AG04449 (cell line): ENCODE measurements at places on chromosomes 4 and X.

GRCh38 chrX:150464001-150464400, 100.9 kb downstream of the MAMLD1 start:
- DNase-seq = no peak

DNA sequence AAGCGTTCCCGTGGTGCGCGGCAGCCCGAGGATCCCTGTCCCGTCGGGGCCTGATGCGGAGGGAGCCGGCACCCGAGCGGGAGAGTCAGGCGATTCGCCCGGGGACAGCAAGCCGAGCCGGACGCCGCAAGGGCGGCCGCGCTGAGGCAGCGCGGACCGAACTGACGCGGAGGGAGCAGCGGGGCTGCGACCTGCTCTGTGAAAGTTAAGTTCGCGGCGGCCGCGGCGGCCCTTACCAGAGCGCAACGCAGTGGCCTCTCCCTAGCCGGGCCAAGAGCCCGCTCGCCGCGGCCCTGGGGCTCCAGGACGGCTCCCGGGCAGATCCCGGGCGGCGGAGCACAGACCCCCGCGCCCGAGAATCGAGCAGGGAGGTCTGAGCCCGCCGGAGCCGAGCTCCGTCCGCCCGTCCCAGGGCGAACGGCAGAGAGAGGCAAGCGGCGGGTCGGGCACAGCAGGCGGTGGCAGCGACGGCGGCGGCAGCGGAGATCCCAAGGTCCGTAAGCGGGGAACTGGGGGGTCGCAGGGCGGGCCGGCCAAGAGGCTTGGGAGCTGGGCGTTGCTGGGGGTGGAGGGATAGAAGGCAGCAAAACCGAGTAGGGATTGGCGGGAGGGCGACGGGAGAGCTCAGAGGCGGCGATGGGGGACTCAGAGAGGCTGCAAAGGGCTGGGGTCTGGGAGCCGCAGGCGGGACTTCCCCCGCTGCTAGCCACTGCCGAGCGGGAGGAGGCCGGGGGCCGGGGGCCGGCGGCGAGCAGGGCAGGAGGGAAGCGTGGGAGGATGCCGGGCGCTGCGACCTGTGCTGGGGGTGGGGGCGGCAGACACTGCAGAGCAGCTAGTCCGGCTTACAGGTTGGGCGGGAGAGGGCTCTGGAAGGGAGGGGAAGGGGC, 1.0 kb downstream of the GPR50 start:
- no peak for DNase-seq

DNA sequence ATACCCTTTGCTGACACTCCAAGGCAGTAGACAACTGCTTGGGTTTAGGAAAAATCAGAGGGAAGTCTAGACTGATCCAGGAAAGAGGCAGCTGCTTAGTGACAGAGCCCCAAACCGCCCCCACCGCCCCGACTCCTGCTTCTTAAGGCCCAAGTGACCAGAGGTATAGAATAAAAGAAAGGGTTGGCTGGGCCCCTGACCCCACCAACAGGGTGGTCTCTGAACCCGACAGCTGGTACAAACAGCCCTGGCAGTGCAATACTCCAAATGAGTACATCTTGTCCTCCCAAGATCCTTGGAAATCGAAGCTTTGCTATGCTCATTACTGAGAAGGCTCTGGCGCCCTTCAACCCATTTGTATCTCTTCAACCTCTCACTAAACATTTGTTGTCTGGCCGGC, 78.1 kb upstream of the PLAC1 start:
- no peak for DNase-seq

- DNase-seq = no peak
Observed at GRCh38 chr4:54091637-54092404, 8.1 kb upstream of the GSX2 start.

- no peak for DNase-seq
Observed at GRCh38 chr4:140568507-140569306, at the start of gene UCP1. UCP1 (minus strand) TSS chr4:140568961; CDS start chr4:140568729, 232 bp downstream.

DNA sequence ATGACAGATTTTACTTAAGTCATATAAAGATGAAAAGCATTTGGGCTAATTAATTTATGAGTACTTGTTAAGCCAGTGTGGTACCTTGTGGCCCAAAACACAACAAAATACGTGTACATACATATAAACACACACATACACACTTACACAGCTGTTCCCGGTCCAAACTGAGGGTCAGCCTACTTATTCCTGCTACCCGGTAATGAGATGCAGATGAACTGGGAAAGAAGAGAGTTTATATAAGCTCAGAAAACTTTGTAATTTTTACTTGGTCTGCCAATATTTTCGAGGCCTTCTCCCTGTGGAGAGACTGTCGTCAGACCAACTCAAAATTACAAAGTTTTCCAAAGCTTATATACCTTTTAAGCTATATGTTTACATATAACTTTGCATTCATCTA, 25.8 kb upstream of the PBDC1 start:
- DNase-seq = no peak

GRCh38 chr4:139214039-139214534, 37.1 kb upstream of the ELF2 start:
- no peak for DNase-seq

GRCh38 chrX:149145845-149146285, 359.2 kb downstream of the IDS start:
- no peak for DNase-seq

GRCh38 chr4:7516096-7516772, 81.5 kb upstream of the PSAPL1 start:
- DNase-seq = no peak
